Activated CD4-positive, alpha-beta T cell treated with anti-CD3 and anti-CD28 coated beads for 4 hours (primary cell): ENCODE measurements at places on chromosomes 13 and 19.

- no peak for DNase-seq
Observed at GRCh38 chr13:112144616-112145550, 77.9 kb downstream of the SOX1 start.

DNA sequence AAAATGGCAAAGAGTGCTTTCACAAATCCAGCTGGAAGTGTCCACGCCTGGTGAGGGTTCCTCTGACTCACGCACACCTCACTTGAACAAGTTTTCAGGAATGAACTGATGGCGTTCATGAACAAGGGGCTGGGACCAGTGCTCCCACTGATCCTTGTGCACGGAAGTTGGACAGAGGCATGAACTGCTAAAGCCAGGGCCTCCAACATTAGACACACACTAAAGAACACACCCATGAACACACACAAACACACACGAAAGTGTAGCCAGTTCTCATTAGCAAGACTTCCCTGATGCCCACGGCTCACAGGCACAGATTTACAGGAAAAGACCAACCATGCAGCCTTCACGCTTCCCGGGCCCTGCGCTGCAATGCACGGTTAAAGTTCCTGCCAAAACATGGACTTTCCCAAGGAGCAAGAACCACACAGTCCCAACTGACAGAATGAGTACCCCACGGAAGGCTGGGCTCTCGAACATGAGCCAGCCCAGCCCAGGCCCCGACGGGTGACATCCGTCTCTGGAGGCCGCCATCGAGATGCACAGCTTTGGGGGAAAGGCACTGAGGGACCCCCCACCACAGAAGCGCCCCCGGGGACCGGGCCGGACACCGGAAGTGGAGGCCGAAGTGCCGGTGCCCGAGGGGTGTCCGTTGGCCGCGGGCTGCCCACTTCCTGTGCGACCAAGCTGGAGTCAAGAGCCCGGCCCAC, 808 bp downstream of the DNMT1 start:
- DNase-seq = no peak

GRCh38 chr19:55178781-55179599, 1.1 kb downstream of the SYT5 start:
- peak; percentile 87 for DNase-seq

DNA sequence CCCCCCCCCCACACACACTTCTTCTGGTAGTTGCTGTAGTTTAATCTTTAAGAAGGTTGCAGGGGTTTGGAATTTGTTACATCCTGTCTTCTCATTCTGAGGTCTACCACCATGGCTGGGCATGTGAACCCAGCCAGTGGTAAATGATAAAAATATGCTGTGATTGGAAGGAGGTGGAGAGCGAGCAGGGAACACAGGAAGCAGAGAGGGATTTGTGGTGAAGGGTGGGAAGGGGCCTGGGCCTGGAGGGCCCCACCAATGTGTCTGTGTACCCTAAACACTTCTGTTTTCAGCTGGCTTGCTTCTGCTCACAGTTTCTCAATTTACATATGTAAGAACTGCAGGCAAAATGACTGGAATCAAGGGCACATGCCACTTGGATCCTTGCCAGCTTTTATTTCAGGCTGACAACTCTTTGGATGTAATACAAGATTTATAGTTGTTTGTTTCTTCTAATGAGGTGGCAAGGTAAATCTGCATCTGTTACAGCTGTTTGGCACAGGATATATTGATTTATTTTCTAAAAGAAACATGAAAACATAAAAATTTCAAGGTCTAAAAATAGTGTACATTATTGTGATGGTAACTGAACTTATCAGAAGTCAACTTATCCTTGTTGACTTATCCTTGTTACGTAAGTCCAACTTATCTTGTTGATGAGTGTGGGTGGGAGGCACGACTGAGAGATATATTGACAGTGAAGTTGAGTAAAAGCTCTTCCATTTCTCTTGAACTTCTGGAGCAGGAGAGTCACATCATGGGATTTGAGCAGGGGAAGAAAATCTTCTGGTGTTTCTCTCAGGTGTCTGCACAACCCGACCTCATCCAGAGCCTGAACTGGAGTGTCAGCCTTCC, 313.2 kb downstream of the SHISA2 start:
- no peak for DNase-seq

GRCh38 chr13:40120288-40120687, 464.8 kb downstream of the COG6 start:
- DNase-seq = no peak

DNA sequence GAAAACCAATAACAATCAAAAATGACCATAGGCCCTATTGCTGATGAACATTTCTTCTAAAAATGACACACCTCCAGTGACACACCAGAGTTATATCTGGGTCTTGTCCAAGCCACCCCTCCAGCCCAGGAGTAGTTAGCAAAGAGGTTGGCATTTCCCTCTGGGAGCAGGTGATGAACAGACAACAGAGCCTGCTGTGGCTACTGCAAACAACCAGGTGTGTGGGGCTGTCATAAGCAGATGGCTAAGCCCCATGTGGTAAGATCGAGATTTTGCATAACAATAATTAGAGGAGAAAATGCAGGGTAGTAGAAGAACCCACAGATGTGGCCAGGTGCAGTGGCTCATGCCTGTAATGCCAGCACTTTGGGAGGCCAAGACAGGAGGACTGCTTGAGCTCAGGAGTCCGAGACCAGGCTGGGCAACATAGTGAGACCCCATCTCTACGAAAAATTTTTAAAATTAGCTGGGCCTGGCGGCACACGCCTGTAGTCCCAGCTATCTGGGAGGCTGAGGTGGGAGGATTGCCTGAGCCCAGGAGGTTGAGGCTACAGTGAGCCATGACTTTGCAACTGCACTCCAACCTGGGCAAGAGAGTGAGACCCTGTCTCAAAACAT, 5.0 kb downstream of the XRCC1 start:
- DNase-seq = no peak
